Activated CD4-positive, alpha-beta memory T cell treated with anti-CD3 and anti-CD28 coated beads, Interleukin-2, amount 10 ng/mL, durations not matched to agents 7 days and 5 days (primary cell): ENCODE measurements at places on chromosomes 1 and 21. TPM values are rescaled to one million over a fixed set of nuclear protein-coding genes. Genes with fewer than 3 reads are reported as not detected.

Gene HSD3B1
- not detected for total RNA-seq

Gene BRINP3
- not detected for total RNA-seq

Gene GBP7
- 0.30 TPM for total RNA-seq

Gene NBPF6
- not detected for total RNA-seq

Gene SPRR3
- not detected for total RNA-seq

Gene PFDN2
- total RNA-seq = 78.8 TPM

Gene AMY1C
- not detected for total RNA-seq

Gene SYTL1
- total RNA-seq = 124 TPM

Gene CHI3L2
- total RNA-seq = 9.0 TPM

Gene NTMT2
- not detected for total RNA-seq

Gene ANKRD34A
- 2.9 TPM for total RNA-seq

Gene ARHGEF19
- 7.6 TPM for total RNA-seq

Gene GPR37L1
- not detected for total RNA-seq

Gene COL6A2
- 1.6 TPM for total RNA-seq
